ENCODE measurements at places on chromosomes 3 and 15.

DNA sequence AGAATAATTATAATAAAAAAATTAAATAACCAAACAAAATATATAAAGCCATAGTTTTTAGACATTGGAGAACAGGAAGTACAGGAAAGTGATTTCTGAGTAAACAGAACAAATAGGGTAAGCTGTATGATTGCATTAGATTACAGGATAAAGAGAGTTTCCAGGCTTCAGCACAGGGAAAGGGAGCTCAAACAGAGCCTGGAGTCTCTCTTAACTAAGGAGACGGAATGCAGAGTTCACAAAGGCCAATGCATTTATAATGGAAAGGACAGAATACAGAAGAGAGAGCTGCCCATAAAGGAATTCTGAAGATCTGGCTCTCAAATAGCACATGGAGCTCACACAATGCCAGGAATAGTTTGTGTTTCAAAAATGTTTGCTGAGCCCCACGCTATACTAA lies 42.0 kb upstream of the OTOL1 start:
- DNase-seq = no peak

GRCh38 chr15:98744506-98744905 lies 96.2 kb downstream of the IGF1R start:
- no peak for DNase-seq

DNA sequence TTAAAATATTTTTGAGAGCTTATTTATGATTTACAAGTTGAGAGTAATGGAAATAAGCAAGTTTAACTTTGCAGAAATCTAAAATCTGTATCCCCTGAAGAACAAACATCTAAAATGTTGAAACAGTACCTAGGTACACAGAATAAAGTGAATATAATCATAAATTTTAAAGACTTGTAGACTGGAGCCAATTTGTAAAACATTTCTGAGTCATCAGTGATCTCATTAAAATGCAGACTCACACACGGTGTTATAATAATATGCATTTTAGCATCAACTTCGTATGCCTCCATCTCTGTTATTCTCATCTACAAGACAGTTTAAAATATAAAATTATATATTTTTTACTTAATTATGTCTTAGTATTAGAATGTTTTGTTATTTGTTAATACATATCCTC lies 399.5 kb upstream of the GOLIM4 start:
- DNase-seq = no peak

DNA sequence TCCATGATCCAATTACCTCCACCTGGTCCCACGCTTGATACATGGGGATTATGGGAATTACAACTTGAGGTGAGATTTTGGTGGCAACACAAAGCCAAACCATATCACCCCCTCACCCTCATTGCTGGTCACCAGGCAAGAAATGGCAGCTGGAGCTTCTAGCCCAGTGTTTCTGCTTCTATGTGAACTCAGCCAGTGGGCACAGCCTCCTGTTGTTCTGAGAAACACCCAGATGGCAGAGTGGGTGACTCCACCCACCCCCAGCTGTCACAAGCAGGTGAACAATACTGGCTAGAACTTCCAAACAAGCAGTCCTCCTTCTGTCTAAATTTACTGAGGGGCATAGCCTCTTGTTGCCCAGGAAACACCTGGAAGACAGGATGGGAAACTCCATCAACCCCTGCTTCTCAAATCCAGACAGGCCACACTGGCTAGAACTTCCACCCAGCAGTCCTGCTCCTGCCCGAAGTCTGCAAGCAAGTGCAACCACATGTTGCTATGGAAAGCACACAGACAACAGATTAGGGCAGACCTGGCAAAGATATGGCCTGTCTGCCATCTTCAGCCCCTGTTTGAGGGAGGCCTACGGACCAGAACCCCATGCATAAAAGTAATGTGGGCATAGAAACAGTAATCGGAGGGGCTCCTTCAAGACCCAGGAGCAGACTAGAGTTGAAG lies 114.1 kb downstream of the DTWD1 start:
- DNase-seq = no peak

GRCh38 chr15:69435985-69436384 lies 16.6 kb upstream of the RPLP1 start:
- DNase-seq = no peak

DNA sequence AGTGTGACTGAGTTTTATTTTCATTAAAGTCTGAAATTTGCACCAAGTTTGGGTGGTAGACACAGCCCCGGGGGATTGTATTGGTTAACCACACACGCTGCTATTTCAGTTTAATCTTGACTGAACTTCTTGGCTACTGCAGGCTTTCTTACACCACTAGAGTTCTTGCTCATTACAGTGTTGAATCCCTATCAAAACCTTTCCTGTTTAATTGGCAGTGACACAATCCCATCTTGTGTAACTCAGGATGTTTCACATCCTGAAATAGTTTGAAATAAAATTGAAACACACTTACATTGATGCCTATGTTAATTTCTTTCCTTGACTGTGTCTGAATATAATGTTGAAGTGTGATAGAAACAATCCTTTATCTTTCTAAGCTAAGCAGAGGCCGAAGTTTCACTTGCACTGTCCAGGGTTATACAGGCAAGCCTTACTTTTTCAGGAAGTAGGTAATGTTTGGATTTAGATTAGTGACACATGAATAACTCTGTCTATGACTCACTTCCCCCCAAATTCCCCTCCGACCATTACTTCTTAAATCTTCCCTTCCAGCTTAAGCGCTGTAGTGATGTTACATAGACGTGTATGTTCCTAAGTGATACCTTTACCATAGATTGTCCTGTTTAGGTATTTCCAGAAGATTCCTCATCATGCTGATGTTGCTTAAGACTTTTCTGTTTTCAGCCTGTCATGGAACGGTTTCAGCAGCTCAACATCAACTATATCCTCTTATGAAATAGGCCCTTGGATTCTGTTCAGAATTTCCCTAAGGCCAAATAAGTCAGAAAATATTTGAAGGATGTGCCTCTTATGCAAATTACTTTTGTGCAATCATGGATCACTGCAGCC lies 16.8 kb downstream of the ATG7 start:
- DNase-seq = no peak

- no peak for DNase-seq
These were observed 16.3 kb downstream of the SLC6A20 start for GRCh38 chr3:45779746-45780735.

DNA sequence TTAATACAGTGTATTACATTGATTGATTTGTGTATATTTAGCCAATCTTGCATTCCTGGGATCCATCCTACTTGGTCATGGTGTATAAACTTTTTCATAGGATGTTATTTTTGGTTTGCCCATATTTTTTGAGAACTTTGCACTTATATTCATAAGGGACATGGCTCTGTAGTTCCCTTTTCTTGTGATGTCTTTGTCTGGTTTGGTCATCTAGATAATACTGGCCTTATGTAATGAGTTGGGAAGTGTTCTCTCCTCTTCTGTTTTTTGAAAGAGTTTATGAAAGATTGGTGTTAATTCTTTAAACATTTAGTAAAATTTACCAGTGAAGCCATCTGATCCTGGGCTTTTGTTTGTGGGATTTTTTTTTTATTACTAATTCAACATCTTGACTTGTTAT lies 9.6 kb downstream of the CHST13 start:
- no peak for DNase-seq

DNA sequence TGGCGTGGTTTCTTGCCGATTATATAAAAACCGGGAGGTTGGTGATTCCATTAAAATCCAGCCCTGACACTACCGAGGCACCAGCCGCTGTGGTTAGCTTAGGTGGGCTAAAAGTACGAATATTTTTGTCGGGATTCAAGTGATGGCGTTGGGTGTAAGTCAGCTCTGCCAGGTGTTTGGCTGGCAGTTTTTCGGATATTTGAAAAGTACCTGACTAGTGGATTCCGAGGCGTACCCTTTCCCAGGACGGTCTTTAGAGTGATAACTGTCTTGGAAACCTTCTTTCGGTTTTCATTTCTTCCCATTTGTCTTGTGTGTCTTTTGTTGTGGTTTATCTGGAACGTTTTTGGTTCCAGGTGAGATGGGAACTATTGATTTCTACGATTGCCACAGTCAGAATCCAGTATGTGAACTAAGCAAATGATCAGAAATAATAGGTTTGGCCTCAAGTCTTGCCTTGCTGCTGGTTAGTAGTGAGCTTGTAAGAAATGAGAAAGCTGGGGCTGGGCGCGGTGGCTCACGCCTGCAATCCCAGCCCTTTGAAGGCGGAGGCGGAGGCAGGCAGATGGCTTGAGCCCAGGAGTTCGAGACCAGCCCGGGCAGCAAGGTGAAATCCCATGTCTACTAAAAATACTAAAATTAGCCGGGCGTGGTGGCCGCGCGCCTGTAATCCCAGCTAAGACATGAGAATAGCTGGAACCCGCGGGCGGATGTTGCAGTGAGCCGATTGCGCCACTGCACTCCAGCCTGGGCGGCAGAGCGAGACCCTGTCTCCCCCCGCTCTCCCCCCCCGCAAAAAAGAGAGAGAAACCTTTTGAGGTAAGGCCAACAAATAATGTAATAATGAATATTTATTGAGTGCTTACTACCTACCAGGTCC lies 1.4 kb downstream of the FYTTD1 start:
- DNase-seq = peak; percentile 31

DNA sequence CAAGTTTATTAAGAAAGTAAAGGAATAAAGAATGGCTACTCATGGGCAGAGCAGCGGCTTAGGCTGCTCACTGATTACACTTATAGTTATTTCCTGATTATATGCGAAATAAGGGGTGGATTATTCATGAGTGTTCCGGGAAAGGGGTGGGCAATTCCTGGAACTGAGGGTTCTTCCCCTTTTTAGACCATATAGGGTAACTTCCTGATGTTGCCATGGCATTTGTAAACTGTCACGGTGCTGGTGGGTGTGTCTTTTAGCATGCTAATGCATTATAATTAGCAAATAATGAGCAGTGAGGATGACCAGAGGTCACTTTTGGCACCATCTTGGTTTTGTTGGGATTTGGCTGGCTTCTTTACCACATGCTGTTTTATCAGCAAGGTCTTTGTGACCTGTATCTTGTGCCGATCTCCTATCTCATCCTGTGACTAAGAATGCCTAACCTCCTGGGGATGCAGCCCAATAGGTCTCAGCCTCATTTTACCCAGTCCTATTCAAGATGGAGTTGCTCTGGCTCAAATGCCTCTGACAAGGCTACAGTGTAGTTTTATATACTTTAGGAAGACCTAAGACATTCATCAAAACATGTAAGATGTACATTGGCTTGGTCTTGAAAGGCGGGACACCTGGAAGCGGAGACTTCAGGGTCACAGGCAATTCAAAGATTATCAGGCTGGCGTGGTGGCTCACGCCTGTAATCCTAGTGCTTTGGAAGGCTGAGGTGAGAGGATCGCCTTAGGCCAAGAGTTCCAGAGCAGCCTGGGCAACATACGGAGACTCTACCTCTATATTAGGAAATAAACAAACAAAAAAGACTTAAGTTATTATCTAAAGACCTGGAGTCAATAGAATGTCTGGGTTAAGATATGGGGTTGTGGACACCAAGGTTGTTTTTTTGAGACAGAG lies 3.2 kb upstream of the BLOC1S6 start:
- DNase-seq = no peak

DNA sequence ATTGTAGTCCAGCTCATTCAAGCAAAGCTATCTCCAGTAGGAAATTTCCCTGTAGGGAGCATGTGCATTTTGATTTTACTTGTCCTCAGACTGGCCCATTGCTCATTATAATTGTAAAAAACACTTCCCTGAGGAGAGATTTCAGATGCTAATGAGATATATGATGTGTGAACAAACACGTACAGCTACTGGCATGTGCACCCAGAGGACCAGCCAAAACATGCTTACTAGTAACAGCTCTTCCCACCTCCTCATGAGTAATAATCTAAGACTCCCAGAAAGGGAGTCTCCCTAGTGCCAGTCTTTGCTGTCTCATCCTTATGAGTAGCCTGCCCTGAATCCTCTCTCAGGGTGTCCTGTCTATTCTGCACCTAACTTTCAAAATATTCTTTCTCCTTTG lies 43.4 kb downstream of the FBXO22 start:
- DNase-seq = no peak

GRCh38 chr3:135915206-135915605 lies 50.3 kb upstream of the PPP2R3A start:
- no peak for DNase-seq

DNA sequence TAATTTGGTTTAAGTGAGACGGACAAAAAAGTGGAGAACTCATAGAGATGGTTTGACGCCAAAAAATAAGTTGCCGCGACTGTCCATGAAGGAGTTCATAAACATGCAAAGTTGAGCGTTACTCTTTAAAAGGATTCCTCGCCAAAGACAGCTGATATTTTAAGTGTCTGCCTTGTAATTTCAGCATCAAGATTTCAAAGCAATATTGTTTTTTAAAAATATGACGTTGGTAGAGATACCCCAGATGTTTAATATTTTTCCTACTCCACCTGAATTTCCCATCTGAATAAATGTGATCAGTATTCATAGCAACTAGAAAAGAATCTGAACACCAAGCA lies 155.0 kb downstream of the TUSC7 start:
- DNase-seq = no peak

DNA sequence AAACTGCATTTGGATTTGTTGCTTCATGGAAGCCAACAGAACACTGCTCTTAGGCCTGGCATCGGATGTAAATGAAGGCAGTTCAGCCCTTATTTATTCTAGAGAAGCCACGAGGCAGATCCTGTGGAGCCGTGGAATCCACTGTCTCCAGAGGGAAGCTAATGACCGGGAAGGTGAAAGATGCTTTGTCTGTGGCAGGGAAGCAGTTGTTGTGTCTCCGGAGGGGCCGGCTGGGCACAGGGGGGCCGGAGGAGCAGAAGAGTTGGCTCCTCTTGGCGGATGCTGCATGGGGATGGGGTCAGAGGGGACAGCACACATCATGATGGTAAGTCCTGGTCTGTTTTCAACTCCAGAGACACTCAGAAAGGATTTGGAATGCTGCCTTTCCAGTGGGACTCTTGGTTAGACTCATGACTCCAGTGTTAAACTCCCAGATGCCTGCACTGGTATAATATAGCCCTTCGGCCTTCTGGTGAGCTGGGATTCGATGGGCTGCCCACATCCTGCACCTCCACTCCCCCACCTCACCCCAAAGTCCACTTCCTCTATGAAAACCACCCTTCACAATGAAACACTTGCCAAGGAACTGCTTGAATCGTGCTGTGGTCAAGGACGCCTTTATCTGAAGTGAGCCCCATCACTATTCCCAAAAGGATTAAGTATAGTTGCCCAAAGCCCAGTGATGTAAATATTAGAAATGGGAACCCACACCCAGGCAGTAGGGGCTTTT lies 33.6 kb downstream of the TPM1 start:
- DNase-seq = no peak

- no peak for DNase-seq
These were observed 644 bp upstream of the NGLY1 start for GRCh38 chr3:25783661-25784512.

All from activated CD4-positive, alpha-beta T cell treated with anti-CD3 and anti-CD28 coated beads, Interleukin-2, amount 50 U/mL, for 1 hour (primary cell).